ENCODE measurements at places on chromosomes 3 and 15. TPM values are rescaled to one million over a fixed set of nuclear protein-coding genes. Genes with fewer than 3 reads are reported as not detected.

CCR9 gene
- not detected for total RNA-seq

TMEM158 gene
- not detected for total RNA-seq

TM4SF1 gene
- 487 TPM for total RNA-seq

SLC4A7 gene
- 11.0 TPM for total RNA-seq

ACTRT3 gene
- 0.32 TPM for total RNA-seq

SCN5A gene
- 2.7 TPM for total RNA-seq

ZBED2 gene
- total RNA-seq = 1.4 TPM

PPARG gene
- total RNA-seq = 23.5 TPM

KNL1 gene
- total RNA-seq = not detected

CHSY1 gene
- 47.4 TPM for total RNA-seq

ARGFX gene
- total RNA-seq = not detected

ECE2 gene
- total RNA-seq = not detected

C3orf70 gene
- total RNA-seq = 16.5 TPM

APOD gene
- total RNA-seq = 236 TPM

EFHB gene
- not detected for total RNA-seq

OIP5 gene
- not detected for total RNA-seq

TOPAZ1 gene
- not detected for total RNA-seq

RSRC1 gene
- total RNA-seq = 28.0 TPM

PLCH1 gene
- not detected for total RNA-seq

TMEM62 gene
- 9.0 TPM for total RNA-seq

GHSR gene
- total RNA-seq = not detected

ATG3 gene
- 73.3 TPM for total RNA-seq

INAFM2 gene
- 69.8 TPM for total RNA-seq

CEP152 gene
- 1.1 TPM for total RNA-seq

UBE2Q2 gene
- total RNA-seq = 40.3 TPM

DPPA2 gene
- total RNA-seq = not detected

KY gene
- 0.43 TPM for total RNA-seq

ZNF660 gene
- 0.43 TPM for total RNA-seq

CYP1A1 gene
- total RNA-seq = 10.3 TPM

RIOX2 gene
- 21.3 TPM for total RNA-seq

GNAT1 gene
- 4.7 TPM for total RNA-seq

DCBLD2 gene
- total RNA-seq = 16.3 TPM

Data from ascending aorta (tissue), 2 donors.